ENCODE measurements at places on chromosomes 7 and 10.

DNA sequence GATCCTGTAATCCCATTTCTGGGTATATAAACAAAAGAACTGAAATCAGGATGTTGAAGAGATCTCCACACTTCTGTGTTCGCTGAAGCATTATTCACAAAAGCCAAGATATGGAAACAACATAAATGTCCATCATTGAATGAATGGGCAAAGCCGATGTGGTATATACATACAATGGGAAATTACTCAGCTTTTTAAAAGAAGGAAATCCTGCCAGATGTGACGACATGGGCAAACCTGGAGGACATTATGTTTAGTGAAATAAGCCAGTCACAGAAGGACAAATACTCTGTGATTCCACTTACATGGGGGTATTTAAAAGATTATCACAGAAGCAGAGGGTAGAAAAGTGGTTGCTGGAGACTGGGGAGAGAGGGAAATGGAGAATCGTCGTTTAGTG lies 23.9 kb upstream of the FAM107B start:
- DNase-seq: no peak

GRCh38 chr10:127905001-127905847 lies 1.7 kb upstream of the PTPRE start:
- no peak for DNase-seq

DNA sequence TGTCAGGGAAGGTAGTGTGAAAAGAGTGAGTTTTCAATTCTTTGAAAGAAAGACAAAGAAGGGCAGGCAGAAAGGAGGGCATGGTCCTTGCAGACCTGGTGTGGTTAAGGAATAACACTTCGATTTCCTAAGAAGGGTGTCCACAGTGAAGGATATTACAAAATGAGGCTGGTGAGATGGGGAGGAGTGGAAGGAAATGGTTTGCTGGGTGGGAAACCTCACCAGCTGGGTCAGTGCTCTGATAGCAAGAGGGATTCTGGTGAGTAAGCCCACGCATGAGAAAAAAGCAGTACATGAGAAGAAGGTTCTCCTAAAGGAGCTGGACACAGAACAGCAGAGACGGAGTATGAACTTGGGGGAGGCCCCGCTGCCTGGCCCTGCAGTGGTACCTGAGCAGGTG lies 230.6 kb upstream of the PLXNA4 start:
- DNase-seq: no peak

GRCh38 chr7:106430103-106430502 lies 145.3 kb upstream of the NAMPT start:
- no peak for DNase-seq

DNA sequence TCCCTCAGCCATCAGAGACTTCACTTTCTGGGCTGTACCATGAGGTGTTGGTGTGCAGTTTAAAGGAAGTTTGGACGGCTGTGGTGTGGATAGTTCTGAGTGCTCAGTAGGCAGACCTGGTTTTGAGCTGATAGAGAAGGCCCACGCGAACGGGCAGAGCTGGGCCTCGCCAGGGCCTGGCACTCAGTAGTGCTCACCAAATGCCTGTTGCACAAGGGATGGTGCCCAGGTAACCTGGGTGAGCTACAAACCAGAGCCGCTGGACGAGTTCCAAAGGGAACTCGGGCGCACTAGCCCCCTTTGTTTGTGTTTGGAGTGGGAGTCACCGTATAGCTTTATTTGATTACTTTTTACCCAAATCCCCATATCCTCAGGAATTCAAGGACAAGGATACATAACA lies 95.5 kb downstream of the LHPP start:
- no peak for DNase-seq

- no peak for DNase-seq
Observed at GRCh38 chr7:2570021-2570420, 11.2 kb downstream of the IQCE start.

DNA sequence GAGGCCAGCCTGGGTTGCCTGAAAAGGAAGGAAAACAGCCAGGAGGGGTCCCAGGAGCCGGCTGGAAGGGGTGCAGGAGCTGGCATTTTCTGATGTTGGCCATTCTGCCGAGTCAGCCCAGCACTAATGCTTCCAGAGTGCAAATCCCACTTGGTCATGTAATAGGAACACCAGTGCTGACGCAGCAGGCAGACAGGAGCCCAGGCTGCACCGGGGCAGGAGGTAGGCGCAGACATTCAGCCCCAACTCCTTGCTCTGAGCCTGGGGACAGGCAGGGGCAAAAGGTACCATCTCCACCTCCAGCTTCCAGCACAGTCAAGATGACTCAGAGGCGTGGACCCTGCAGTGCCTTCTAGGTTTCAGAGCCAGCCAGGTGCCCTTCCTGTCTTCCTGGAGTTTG lies 10.2 kb upstream of the YWHAG start:
- DNase-seq: no peak

DNA sequence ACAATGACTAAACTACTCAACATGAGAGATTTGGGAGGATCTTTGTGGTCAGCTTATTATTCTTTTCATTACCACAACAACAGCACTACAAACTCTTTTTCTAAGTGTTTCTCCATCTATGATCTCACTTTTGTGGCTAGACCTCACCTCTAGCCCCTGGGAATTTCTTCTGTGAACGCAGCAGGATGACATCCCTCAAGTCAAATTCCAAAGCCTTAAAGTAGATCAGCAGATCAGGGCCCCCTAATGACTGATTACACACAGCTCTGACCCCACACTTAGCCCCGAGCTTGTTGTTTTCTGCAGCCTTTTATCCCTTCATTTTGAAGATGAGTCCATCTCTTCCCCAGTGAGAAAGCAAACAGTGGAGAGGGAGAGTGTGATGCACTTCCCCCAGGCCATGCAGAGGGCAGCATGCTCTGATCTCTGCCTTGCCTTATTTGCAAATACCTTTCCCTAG lies 27.3 kb downstream of the TFAM start:
- DNase-seq: no peak

DNA sequence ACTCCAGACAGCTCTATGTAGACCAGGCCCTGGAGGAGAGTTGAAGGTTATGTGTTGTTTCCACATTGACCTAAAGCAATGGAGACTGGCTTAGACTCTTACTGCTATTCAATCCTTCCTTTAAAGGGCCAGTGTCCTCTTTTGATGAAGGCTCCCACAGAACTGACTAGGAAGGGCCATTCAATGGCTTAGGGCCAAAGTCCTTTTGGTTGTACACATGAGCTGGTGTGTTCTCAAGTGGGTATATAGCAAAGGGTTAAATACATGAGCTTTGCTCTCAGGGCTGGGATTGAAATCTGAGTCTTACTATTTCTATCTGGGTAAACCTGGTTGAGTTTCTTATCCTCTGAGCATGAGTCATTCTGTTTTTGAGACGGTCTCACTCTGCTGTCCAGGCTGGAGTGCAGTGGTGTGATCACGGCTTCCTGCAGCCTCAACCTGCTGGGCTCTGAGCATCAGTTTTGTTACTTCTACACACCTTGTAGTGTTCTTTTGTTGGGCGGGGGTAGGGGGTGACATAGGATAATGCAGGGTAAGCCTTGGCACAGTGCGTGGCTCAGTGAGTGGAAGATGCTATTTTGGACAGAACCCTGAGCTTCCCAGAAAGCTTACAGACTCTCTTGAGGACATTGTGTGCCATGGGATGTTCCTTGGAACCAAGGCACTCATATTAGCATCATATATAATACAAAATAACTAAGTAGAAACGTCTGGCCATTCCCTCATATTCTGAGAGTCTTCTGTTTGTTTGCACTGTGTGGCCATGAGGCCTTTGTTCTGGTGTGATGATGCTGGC lies 90.1 kb downstream of the ABCC2 start:
- no peak for DNase-seq

Data from activated effector memory CD4-positive, alpha-beta T cell treated with anti-CD3 and anti-CD28 coated beads, Interleukin-2, amount 50 U/mL, for 16 hours (primary cell).